Stomach (tissue), 19 donors: ENCODE measurements at places on chromosomes 4 and X. TPM values are rescaled to one million over a fixed set of nuclear protein-coding genes. Genes with fewer than 3 reads are reported as not detected.

The CTAG1A gene
- total RNA-seq, result not detected

The LAGE3 gene
- total RNA-seq, result 2.7 TPM

The SNCA gene
- not detected for total RNA-seq

The GPRIN3 gene
- total RNA-seq, result 14.9 TPM

The ATP8A1 gene
- 104 TPM for total RNA-seq

The SPANXA1 gene
- not detected for total RNA-seq

The EGF gene
- not detected for total RNA-seq

The OPRPN gene
- total RNA-seq, result not detected

The MTNR1A gene
- total RNA-seq, result 0.55 TPM

DNA sequence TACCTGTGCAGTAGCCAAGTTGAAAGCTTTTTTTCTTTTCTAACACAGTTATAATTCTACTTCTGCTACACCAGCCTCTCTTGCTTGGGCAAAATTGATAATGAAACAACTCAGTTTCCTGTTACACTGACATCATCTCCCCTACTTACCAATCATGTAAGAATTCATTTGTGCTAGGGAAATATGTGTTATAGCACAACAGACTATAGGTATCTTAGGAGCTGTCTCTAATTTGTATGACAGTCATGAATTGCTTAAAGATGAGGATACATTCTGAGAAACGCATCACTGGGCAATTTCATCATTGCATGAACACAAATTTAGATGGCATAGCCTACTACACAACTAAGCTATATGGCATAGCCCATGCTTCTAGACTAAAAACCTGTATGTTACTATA, 246.3 kb upstream of the ANKRD50 start:
- no peak for DNase-seq

DNA sequence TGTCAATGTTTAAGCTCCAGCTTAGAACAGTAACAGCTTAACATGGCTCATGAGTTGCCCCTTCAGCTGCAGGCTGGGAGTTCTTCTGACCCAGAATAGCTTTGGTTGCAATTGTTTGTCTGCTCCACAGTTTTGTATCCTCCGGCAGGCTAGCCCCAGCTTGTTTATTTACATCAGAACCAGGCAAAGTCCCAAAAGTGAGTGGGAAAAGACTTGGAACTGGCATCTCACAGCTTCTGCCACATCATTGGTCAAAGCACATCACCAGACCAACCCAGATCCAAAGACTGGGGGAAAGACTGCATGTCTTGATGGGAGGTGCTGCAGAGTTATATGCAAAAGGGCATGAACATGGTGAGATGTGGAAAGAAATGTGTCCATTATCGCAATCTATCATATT, 231.2 kb upstream of the CPEB2 start:
- no peak for DNase-seq

GRCh38 chrX:154058214-154058997, 38.7 kb upstream of the IRAK1 start:
- no peak for DNase-seq

GRCh38 chr4:46444318-46445000, 54.5 kb upstream of the GABRA2 start:
- no peak for DNase-seq

DNA sequence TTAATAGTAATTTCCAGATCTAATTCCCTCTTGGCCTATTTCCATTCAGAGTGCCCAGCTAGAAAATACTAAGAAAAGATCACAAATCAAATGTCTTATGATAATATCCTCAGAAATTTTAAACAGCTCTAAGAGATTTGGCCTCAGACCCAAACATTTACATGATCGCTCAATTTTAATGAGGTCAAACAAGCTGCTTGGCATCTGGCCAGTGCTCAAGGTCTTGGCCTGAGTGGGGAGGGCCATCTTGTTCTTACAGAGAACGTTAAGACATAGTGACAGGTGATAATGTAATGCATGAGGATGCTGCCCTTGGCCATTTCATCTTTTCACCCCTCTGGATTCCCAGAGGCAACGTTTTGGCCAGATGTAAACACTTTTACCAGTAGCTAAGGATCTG, 159.2 kb upstream of the SLC7A11 start:
- DNase-seq, result peak; percentile 73

DNA sequence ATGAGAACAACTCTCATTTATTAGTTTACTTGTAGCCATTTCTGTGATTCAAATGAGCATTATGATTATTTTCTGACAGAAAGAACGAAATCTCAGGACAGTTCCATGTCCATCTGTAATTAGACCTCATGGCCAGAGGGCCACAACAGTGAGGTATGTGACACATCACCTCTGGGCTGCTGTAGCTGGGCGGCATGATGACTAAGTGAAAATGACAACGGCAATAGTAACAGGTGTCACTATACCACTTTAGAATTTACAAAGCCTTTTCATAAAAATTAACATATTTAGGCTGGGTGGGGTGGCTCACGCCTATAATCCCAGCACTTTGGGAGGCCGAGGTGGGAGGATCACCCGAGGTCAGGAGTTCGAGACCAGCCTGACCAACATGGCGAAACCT, 252.6 kb downstream of the CBR4 start:
- no peak for DNase-seq

DNA sequence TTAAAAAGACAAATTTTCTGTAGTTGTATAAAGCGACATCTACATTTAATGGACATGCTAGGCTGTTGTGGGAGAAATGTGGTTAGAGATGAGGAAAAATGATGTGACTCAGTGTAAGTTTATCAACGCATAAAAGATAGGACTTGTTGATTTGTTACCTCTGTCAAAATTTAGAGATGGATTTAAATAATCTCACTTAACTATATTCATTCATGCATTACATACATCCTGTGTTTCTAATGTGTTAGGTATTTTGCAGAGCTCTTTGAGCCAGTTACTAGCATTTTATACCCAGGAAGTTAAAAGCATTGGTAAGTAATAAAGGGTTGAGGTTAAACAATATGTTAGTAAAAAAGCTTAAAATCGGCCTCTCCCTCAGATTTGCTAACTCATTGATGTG, 34.3 kb downstream of the METAP1 start:
- DNase-seq, result no peak

- no peak for DNase-seq
Measured at GRCh38 chrX:100418556-100418955, 8.5 kb upstream of the PCDH19 start.

DNA sequence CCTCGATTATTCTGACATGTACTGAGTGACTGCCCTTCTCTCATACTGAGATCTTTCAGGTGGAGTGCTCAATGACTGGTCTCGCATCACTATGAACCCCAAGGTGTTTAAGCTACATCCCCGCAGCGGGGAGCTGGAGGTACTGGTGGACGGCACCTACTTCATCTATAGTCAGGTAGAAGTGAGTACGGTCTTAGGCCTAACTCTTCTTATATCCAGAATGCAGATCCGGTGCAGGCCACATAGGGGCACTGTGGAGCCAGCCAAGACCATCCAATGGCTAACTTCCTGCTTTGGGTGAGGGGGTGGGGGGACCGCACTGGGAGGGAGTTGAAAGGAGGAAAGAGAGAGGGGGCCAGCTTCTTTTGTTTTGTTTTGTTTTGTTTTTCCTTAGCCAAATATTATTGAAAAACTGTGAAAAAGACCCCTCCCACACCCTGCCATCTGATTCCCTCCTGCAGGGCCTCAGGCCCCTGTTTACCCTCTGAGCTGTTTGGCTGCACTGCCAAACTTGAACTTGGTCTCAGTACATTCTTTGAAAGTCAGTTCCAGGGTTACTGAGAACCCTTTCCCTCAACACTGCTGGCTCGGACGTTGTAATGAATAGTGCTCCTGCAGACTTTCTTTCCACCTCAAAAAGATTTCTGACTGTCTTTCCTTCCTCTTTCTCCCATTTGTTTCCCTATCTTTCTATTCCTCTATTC, 16.2 kb downstream of the AWAT2 start:
- DNase-seq, result peak; percentile 46

- DNase-seq, result no peak
Measured at GRCh38 chr4:102301167-102301566, 44.1 kb downstream of the SLC39A8 start.

DNA sequence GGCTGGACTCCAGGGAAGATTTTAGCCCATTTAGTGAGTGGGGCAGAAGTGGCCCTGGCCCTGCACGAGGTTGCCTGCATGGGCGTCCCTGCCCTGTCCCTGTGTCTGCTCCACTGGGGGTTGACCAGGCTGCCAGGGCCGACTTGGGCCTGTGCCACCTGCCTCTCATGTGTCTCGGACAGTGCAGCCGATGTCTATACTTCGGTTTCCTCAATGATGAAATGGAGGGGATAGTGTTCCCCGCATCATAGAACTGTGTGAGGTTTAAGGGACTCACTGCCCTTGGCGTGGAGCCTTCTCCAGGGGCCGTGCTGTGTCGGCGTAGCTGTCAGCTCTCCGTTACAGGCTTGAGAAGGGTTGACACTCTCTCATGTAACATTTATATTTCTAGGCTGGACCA, 27.0 kb upstream of the MSANTD1 start:
- no peak for DNase-seq

- no peak for DNase-seq
Measured at GRCh38 chrX:138349351-138349750, 362.2 kb downstream of the FGF13 start.

GRCh38 chr4:80243274-80244018, 23.0 kb upstream of the FGF5 start:
- no peak for DNase-seq

GRCh38 chrX:24131476-24131875, 18.1 kb upstream of the ZFX start:
- DNase-seq, result no peak

- peak; percentile 49 for DNase-seq
Measured at GRCh38 chrX:78517124-78517523, 142.0 kb downstream of the RTL3 start.

DNA sequence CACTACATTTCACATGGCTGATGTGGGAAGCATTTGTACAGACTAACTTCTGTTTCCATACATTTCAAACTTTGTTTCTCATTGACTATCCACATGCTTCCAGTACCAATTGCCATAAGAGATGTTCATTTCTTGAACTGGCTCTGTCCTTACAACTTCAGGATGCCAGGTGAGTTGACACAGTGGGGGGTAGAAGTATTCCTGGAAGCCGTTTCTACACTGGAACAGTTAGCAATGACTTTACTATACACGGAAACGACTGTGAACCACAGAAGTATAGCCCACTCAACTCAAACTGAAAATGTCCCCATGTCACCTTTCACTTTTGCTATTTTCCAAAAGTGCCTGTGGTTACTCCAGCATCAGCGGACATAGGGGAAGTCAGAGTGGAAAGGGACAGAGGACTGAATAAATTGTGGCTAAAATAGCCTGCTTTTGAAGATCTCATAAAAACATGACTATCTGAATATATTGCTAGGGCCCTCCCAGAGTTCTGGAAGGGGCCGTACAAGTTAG, 38.0 kb upstream of the DSPP start:
- no peak for DNase-seq

DNA sequence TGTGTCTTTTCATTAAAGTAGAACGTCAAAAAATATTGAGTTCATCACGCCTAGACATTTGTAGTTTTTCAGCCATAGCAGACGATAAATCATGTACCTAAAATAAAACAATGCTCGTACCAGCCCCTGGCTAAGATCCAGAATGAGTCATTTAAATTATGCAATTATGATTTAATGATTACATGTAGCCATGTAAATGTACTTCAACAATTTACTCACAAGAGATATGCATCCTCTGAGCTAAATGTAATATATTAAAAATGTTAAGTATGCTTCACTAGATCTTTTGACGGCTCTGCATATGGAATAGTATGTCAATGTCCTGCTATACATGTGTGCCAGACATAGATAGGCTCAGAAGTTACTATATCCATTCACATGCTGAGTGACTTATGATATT, 1077.8 kb downstream of the ARAP2 start:
- DNase-seq, result no peak

DNA sequence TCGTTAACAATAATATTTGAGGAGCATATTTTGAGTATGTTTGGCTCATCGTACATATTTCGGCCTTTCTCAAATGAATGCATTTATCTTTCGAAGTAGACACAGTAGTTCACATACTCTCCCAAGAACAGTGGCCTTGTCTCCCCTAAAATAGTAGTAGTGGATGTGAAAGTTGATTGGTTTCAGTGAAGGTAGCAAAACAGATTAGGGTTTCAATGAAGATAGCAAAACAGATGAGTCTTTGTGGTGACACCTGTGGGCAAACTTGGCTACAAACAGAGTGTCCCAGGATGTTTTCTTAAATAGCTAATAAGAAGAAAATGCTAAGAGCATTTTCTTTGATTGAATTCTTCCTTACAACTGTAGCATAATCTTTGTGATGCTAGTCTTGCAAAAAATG, 67.0 kb downstream of the USP9X start:
- DNase-seq, result no peak

GRCh38 chr4:89551191-89551590, 243.6 kb upstream of the GPRIN3 start:
- no peak for DNase-seq

DNA sequence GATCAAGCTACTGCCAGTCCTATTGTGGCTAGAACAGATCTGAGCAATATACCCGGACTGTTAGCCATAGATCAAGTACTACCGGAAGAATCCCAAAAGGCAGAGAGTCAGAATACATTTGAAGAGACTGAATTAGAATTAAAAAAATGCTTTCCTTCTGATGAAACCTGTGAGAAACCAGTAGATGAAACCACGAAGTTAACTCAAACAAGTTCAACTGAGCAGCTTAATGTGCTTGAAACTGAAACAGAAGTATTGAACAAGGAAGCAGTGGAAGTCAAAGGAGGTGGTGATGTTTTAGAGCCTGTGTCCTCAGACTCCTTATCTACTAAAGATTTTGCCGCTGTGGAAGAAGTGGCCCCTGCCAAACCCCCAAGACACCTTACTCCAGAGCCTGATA, 46.8 kb downstream of the WDR44 start:
- DNase-seq, result no peak

DNA sequence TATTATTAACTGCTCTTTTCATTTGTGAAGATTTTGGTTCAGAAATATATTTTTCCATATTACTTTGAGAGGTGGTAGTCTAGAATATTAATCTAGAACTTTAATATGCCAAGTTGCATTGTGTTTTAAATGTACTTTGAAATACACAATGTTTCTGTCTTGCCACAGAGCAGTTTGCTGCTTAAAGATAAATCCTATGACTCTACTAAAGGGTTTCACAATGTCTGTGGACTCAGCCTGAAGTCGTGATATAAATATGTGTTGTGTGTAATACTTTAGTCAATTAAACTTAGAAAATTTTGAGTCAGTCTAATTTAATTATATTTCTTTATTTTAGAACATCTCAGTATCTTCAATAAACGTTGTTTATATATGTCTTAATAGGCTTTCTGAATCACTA, 1771.7 kb upstream of the PCDH7 start:
- no peak for DNase-seq

DNA sequence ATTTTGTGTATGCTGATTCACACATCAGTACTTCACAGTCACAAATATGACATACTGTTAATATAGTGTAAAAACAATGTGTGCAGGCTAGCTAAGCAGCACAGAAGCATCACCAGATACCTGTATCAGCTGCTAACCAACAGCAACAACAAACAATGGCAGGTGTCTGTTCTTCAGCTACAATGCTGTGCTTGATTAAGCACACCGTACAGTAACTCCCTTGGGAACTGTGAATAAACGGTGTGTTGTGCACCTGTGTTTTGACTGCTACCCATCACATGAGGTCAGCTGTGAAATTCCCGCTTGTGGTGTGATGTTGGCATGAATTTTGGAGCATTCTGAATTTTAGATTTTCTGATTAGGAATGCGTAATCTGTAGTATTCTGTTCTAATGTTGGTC, 379.7 kb upstream of the FAT1 start:
- DNase-seq, result no peak

- no peak for DNase-seq
Measured at GRCh38 chr4:69658133-69658532, 5.1 kb upstream of the UGT2A1 start.

- no peak for DNase-seq
Measured at GRCh38 chr4:91280551-91281290, 1023.0 kb upstream of the GRID2 start.
